Stimulated activated CD8-positive, alpha-beta memory T cell treated with anti-CD3 and anti-CD28 coated beads, Interleukin-7, amount 100 ng/mL, for 1 hour (primary cell): ENCODE measurements at places on chromosomes 11 and 22.
A peak's percentile ranks its signal among the peaks of the same experiment; 100 is the strongest.

DNA sequence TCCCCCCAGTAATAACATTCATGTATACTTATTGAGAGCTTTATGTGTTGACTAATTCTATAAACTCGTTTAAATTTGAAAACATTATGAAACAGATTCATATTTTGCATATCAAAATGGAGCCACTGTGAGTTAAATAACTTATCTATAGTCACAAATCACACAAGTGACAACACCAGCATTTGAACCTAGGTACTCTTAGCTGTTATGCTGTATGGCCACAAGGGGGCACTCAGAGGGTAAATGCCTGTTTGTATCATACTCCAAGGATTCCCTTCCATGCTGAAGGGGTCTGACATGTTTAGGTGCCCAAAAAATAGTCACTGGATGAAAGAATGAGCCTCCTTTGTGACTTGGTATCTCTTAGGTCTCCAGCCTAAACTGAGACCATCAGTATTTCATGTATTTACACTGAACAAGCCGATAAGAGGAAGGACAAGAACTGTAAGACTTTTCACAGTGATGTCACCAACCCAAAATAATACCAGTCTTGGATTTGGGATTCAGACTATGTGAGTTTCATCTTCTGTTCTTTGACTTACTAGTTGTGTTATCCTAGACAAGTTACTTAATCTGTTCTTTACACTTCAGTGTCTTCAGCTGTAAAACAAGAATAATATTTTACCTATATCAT is 12.2 kb upstream of the OR52D1 start:
- DNase-seq = peak; percentile 5

DNA sequence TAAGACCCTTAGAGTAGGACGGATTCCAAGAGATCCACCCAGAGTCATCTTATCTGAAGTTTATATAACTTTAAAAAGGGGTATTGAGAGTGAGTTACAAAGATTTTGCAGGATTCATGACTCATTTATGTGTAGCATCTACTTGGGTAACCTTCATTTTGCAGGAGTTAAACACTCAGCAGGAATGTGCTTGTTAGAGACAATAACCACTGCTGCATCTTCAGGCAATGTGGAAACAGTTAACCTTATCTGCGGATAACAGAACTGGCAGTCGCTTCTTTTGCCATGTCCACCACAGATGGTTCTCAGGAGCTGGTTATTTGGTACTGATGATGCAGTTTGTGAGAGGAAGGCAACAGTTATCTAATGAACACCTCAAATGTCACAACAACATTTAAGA is 417.9 kb upstream of the DDI1 start:
- DNase-seq = no peak

- no peak for DNase-seq
These were observed 14.1 kb downstream of the VWCE start for GRCh38 chr11:61280883-61281580.

- DNase-seq = no peak
These were observed 64.7 kb downstream of the ADAMTS15 start for GRCh38 chr11:130513132-130513531.

DNA sequence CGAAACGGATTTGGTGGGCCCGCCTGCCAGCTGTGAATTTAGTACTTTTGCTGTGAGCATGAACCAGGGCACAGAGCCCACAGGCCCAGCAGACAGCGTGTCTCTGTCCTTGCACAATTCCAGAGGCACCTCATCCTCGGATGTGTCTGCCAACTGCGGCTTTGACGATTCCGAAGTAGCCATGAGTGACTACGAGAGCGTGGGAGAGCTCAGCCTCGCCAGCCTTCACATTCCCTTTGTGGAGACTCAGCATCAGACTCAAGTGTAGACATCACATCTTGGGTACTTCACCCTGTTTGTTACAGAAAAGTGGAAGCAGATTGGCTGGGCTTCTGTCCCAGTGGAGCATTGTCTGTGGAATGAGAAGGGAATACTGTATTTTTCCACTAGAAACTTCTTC is 78.6 kb upstream of the MTNR1B start:
- DNase-seq = no peak

DNA sequence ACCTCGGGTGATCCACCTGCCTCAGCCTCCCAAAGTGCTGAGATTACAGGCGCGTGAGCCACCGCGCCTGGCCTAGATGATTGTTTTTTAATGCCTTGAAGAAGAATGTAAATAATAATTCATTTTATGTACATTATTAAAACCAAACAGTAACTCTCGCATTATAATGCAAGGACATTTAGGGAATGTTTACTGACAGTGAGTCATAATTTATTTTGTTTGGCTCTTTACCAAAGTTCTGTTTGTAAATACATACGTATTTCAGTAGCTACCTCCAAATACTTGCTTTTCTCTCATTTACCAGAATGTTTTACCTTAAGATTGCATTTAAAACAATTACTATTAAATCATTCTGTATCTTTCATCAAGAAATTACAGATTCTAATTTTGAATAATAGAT is 3.0 kb downstream of the RAB39A start:
- DNase-seq = no peak

- no peak for DNase-seq
These were observed 911.5 kb upstream of the RAG2 start for GRCh38 chr11:37509506-37509905.
